ENCODE measurements at places on chromosomes 3 and 15.
A peak's percentile ranks its signal among the peaks of the same experiment; 100 is the strongest.

DNA sequence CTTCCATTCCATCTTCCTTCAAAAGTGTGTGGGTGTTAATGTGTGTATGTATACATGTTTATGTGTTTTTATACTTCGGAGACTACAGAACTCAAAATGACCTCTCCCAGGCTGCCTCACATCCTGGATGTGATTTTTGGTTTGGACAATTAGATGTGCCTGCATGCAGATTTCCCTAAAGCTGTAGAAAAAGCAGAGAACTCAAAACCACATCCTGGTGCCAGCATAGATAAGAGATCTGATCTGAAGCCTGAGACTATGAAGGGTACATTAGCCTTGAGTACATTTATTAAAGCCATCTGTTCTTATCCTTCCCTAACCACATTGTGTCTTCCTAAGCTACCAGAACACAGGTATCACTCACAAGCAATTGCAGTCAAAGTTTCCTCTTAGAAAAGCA is 319.4 kb upstream of the RASGRP1 start:
- no peak for DNase-seq

- DNase-seq = no peak
Observed at GRCh38 chr3:852033-852432, 240.8 kb upstream of the CNTN6 start.

GRCh38 chr3:94440767-94441493 is 378.1 kb downstream of the NSUN3 start:
- DNase-seq = no peak

DNA sequence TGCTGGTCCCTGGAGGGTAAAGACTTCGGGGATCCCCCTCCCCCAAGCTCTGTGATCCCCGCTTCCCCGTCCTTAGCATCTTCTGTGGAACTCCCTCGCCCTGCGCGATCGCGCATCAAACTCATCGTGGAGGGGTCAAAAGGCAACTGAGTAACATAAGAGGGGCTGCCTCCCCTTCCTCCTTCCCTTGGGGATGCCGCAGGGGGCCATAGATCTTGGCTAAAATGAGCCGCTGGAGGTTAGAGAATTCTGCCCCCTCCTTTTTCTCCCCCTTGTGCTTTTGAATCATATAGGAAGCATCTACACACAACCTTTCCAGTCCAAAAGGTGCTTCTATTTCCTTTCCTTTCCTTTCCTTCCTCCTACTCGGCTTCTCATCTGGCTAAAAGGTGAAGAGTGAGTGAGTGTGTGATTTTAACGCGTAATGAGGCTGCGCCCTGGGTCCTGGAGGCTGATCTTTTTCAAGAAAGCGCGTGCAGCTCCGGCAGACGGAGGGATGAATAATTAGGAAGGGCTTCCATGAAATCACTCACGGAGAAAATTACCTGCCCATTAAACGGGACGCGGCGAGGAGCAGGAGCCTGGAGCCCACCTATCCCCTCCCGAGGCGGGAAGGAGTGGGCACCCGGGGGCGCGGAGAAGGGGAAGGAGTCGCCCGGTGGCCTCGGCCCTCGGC is 831 bp upstream of the ROBO2 start:
- no peak for DNase-seq

- DNase-seq = no peak
Observed at GRCh38 chr3:111745786-111746185, 113.3 kb upstream of the PHLDB2 start.

GRCh38 chr3:171564748-171565480 is 104.7 kb upstream of the TNIK start:
- no peak for DNase-seq

DNA sequence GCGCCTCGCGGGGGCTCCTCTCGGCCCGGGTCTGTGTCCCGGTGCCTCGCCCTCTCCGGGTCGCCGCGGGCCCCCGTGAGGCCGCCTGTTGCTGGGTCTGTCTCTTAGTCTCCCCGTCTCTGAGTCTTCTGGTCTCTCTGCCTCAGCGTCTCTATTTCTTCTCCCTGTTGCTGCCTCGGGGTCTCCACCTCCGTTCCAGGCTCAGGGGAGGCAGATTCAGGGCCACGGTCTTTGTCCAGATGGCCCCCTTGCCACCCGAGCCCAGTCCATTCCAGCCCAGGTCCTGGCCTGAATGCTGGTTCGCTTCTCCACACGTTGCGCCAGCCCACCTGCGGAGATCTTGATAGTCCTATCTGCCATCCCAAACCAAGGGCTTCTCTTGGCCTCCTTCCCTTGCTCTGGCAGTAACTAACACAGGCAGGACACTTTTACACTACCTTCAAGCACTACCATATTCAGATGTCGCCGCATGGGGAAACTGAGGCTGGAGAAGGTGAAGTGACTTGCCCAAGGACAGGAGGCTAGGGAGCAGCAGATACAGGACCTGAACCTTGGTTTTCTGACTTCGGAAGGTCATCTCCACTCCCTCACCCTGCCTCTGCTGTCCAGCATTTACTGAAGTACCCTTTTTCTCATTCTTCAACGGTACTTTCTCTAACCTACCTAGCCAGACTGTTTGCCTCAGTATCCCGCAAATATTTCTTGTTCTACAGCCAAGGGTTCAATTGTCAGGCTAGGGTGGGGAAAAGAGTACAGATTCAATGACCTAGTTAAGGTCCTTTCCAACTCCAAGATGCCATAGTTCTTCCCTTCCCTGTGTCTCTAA is 616 bp upstream of the IGDCC4 start:
- DNase-seq = no peak

- DNase-seq = no peak
Observed at GRCh38 chr3:72022027-72022426, 237.1 kb upstream of the PROK2 start.

DNA sequence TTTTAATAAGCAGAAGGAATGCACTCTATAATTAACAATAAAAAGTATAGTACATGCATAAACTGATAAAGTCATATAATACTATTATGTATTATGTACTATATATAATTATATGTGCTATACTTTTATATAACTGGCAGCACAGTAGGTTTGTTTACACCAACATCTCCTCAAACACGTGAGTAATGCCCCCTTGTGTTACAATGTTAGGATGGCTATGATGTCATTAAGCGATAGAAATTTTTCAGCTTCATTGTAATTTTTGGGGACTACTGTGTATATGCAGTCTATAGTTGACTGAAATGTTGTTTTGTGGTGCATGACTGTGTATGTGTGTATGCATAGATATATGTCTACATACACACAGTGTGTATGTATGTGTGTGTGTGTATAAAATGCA is 100.6 kb downstream of the SLMAP start:
- DNase-seq = no peak

- no peak for DNase-seq
Observed at GRCh38 chr3:113832477-113833164, 6.0 kb upstream of the GRAMD1C start.

DNA sequence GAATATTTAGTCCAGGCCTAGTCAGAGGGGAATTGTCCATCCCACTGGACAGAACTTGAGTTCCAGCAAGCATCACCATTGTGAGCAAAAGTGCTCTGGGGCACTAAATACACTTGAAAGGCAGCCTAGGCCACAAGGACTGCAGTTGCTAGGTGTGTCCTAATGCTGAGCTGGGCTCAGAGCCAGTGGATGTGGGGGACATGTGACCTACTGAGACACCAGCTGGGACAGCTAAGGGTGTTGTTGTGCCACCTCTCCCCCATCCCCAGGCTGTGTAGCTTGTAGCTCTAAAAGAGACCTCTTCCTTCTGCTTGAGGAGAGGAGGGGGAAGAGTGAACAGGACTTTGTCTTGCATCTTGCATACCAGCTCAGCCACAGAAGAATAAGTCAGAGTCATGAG is 120.9 kb downstream of the DTWD1 start:
- DNase-seq = no peak

DNA sequence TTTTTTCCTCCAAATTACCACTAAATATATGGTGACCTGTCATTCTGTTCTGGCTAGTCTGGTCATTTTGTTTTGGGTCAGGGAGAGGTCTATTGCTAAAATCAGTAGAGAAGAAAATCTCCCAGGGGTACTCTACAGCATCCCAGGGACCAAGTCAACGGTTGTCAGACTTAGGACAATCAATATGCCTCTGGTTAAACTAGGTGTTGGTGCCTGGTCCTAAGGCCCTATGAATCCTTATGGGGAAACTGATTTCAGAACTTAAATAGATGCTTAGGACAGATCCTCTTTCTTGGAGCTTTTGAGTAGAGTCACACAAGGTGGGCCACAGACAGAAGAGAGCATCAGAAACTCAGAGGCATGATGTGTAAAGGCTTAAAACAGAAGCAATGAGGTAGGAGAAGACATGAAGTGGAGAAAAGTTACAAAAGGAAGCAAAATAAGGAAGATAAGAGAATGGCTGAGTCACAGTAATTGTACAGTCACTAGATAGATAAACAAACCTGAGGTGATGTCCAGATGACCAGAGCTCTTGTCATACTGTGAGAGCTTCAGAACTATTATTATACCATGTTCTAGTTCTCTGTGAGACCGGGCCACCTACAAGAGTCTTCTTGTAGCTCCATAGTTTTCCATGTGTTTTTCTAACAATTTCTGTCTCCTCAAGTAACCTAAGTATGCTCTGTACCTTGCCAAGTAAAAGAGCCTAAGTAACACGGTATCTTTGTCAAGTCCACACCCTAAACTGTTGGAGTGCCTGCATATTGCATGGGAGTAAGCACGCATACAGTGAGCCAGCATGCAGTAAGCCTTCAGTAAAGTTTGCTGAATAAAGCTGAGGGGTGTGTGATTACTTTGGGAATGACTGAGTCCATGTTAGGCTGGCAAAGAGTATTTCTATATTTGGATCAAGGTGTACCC is 44.6 kb upstream of the LEKR1 start:
- DNase-seq = no peak

DNA sequence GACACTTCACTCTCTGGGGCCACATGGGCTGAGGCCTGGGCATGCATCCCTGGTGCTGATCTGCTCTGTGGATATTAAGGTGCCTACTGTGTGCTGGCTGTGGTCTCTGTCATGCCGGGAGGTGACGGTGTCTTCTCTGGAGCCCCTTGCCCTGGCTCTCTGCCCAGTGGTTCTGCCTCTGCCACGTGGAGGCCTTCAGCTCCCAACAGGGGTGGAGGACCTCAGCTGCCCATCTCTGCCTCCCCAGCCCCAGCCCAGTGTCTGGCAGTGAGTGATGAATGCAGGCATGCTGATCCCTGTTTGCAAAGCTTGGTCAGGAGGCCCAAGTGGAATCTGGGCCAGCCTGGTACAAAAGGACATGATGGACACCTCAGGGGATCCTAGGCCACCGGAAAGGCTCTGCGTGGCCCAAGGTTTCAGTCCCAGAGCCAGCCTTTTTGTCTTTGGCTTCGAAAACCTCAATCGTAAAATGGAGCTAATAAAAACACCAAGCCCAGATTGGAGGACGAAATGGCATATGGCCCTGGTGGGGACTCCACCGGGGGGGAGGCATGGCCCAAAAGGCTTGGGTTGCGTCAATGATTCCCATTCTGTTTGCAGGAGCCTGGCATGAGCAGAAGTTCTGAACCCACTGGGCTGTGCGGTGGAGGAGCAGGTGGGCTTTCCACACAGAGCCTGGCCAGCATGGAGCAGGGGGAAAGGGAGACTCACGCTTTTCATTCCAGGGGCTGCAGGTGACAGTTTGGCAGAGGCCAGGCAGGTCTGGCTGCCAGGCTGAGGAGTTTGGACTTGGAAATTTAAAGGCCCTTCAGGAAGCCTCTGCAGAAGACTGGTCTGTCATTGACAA is 54.7 kb upstream of the KLF13 start:
- peak; percentile 94 for DNase-seq

GRCh38 chr3:132726341-132726823 is 4.2 kb upstream of the NPHP3 start:
- no peak for DNase-seq

DNA sequence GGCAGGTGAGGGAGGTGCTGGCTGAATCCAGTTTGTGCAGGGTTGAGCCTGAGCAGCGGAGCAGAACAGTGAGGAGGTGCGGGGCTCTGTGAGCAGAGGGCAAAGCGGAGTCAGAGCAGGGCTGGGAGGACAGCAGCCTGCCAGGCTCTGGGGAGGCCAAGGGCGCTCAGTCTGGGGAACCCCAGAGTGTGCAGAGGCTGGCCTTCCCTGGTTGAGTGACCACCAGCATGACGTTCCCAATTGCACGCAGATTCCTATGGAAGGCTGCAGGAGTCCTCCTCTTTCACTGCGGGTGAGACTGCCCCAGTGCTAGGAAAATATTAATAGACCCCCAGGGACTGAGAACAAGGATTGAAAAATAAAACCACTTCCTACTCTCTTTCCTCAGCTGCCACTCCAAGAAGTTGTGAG is 13.2 kb downstream of the MRAS start:
- no peak for DNase-seq

DNA sequence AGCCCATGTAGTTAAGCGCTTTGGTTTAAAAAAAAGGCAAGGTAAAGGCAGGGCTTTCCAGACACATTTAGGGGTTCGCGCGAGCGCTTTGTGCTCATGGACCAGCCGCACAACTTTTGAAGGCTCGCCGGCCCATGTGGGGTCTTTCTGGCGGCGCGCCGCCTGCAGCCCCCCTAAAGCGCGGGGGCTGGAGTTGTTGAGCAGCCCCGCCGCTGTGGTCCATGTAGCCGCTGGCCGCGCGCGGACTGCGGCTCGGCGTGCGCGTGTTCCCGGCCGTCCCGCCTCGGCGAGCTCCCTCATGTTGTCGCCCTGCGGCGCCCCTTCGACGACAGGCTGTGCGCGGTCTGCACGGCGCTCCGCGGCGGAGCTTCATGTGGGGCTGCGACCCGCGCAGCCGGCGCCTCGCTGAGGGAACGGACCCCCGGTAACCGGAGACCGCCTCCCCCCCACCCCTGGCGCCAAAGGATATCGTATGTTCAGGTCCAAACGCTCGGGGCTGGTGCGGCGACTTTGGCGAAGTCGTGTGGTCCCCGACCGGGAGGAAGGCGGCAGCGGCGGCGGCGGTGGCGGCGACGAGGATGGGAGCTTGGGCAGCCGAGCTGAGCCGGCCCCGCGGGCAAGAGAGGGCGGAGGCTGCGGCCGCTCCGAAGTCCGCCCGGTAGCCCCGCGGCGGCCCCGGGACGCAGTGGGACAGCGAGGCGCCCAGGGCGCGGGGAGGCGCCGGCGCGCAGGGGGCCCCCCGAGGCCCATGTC is 927 bp downstream of the SMAD6 start:
- DNase-seq = no peak

- no peak for DNase-seq
Observed at GRCh38 chr15:75112278-75112847, 89.0 kb downstream of the PPCDC start.

DNA sequence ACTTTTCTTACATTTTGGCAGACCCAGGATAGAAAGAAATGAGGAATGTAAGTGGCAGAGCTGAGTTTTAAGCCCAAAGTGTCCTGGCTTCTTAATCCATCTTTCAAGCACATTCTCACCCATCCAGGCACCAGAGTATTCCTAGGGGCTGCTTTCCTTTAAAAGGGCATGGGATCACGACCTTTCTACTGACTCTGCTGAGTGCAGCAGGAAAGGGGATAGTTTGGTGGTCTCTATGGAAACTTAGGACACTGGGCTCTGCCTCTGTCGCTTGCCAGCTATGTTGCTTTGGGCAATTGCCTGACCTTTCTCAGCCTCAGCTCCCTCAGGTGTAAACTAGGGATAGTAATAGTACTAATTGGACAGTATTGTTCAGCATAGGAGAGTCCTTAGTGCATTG is 458.4 kb downstream of the PDCD6IP start:
- no peak for DNase-seq

DNA sequence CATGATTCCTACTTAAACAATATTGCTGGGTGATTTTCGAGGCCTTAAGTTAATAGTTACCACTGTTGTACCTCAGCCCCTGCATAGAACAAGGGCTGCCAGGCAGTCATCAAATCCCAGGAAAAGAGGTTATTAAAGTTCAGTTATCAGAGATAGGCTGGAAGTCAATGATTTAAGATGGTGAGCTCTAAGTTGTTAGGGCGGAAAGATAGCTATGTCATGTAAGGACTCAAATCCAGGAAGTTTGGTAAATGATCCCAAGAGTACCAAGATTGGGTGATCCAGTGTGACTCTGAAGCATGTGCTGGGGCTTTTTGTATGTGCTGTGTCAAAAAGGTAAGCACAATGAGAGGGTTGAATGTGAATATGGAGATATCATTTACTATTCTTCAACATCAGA is 287.9 kb downstream of the NLGN1 start:
- no peak for DNase-seq
